ENCODE measurements at places on chromosomes 12 and 14. TPM values are rescaled to one million over a fixed set of nuclear protein-coding genes. Genes with fewer than 3 reads are reported as not detected.

GRCh38 chr14:73924337-73924736 is 25.6 kb downstream of the FAM161B start:
- DNase-seq: no peak

CDH24 gene
- total RNA-seq: 2.1 TPM

CLEC9A gene
- total RNA-seq: not detected

KRT2 gene
- not detected for total RNA-seq

- peak; percentile 50 for DNase-seq
These were observed 581 bp downstream of the PAPOLA start for GRCh38 chr14:96502621-96503305.

DNA sequence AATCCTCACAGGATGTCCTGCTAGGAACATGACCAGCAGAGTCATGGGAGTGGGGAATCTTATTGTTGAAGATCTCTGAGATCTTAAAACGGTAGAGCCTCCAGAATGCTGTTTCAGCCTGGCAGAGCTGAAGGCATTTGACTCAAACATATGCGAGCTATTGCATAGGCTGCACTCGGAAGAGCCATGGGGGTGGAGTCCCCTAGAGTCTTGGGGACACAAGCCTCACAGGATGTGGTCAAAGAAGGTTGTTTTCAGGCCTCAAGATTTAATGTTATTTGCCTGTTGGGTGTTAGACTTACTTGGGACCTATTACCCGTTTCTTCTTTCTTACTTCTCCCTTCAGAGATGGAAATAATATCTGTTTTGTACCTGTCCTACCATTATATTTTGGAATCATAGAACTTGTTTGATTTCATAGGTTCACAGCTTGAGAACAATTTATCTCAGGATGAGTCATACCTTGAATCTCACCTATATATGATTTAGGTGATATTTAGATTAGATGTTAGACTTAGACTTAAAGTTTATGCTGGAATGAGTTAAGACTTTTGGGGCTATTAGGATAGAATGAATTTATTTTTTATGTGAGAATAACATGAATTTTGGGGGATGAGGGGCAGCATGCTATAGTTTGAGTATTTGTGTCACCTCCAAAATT is 172.2 kb upstream of the ATP2B1 start:
- DNase-seq: no peak

DNA sequence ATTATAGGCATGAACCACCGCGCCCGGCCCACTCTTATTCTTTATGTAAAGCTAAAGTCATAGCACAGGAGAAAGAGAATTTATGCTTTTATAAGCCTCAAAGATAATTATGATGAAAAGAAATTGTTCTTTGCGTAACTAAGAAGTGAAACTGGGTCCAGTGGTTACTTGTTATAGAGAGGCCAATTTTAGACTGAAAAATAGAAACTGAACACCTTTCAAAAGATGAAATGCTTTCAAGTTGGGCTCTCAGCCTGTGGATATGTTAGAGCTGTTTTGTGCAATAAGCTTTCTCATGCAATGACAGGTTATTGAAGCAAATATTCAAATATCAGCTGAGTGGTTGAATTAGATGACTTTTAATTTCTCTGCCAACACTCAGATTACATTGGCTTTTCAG is 7.9 kb downstream of the TMEM253 start:
- no peak for DNase-seq

DNA sequence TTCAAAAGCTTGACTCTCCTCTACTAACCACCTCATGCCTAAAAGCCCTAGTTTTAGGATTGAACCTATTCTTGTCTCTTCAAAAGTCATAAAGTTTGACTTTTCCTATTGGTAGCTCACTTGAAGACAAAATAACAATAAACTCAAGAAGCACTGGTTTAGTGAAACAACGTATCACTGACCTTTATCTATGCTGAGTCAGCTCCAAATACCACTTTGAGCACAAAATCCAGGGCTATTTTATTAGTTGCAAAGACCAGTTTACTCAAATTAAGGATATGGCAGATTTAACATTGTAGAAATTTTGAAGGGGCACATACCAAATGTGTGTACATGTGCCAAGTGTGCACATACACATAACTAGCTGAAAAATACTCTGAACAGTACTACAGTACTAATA is 45.0 kb downstream of the PIK3C2G start:
- no peak for DNase-seq

DNA sequence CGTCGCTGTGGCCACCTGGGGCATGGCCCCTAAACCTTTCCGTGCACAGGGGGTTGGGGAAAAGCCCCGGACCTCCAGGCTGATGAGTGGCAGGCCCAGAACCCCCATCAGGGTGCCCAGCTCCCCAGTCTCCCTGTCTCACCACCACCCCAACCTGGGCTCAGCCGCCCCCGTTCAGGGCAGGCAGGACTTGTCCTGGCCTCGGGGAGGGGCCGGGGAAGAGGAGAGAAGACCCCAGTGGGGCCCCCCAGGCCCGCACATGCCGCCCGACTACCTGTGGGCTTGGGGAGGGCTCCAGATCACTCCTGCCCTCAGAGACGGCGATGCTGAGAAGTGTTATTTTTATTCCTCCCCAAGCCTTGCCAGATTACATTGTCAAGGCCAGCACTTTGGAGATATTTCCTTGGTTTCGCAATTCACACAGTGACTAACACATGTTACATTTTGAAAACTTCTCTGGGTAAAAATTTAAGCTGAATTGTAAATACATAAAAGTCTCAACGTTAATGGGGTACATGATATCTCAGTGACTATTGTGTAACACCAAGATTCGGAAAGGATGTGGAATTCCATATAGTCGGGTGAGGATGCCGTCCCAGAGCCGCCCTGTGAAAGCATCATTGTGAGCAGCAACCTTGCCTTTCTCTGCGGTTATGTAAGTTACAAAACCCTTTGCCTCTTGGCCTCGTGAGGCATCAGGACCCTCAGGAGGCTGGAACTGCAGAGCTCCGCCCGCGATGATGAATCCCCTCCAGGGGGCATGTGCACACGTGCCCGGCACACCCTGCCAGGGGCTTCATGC is 85.6 kb upstream of the DIO3 start:
- no peak for DNase-seq

DNA sequence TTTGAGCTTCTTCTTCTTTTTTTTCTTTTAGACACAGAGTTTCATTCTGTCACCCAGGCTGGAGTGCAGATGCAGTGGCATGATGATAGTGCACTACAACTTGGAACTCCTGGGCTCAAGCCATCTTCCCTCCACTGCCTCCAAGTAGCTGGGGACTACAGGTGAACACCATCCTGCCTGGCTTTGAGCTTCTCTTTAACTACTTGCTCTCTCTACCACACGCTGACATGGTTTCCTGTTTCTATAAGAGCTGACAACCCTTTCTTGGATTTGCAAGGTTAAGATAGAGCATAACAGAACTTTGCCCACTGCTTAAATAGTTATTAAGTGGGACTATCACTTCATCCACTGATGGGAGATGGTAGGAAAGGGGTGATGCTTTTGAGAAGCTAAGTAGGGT is 82.4 kb upstream of the SLC38A2 start:
- DNase-seq: no peak

LHX5 gene
- total RNA-seq: not detected

DNA sequence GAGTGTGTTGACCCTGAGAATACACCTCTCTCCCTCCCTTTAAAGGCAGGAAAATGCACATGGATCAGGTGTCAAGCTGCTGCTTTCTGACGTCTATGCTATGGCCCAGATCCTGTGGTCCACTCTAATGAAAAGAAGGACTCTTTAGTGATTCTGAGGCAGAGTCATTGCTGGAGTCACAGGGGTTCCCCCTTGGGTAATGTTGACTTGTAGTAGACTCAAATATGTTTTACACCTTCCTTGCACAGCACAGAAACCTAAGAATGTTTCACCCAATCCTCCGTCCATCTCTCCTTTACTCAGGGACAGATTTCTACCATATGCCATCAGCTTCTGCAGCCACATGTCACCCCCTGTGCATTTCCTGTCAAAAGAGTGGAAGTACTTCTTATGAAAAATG is 525.4 kb downstream of the TMEM121 start:
- DNase-seq: no peak

DNA sequence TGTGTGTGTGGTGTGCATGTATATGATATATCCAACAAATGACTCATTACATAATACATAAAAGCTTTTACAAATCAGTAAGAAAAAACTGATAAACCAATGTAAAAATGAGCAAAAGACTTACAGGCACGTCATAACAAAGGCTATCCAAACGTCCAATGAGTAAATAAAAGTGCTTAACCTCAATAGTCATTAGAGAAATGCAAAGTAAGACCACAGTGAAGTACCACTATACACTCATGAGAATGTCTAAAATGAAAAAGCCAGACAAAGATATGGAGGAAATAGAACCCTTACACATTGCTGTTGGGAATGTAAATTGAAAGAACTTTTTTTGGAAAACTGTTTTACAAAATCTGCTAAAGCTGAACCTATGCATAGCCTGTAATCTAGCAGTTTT is 7.8 kb downstream of the ABCD2 start:
- no peak for DNase-seq

DNA sequence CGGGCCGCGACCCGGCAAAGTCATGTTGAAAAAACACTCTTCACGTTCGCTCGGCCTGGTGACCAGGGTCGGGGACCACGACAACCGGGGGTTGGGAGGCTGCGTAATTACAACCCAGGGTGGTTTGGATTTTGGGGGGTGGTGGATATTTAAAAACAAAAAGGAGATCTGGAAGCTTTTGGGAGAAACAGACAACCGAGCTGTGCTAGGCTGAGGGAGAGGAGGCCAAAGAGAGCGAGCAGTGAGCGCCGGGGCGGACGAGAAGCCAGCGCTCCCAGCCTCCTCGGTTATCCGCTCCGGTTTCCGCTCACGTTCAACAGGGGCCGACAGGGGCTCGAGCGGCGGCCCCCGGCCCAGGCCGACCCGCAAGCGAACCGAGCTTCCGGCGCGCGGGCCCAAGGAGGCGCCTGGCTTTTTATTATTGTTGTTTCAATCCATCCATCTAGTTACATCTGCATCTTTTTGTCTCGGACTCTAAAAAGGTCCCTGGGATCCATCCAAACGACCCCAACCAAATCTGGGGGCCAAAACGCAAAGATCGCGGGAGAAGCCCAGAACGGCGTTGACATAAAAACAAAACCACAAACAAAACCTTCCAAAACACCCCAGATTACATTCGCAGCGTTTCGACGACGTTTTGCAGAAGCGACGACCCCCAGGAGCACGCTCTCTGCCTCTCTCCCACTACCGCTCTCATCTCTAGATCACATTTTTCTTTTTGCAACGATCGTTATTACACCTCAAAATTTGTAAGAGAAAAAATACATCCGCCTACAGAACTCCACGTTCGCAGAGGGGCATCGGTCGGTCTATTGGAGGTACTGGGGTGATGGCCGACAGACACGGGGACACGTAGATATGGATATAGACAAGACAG is 771 bp downstream of the OTX2 start:
- DNase-seq: no peak

DNA sequence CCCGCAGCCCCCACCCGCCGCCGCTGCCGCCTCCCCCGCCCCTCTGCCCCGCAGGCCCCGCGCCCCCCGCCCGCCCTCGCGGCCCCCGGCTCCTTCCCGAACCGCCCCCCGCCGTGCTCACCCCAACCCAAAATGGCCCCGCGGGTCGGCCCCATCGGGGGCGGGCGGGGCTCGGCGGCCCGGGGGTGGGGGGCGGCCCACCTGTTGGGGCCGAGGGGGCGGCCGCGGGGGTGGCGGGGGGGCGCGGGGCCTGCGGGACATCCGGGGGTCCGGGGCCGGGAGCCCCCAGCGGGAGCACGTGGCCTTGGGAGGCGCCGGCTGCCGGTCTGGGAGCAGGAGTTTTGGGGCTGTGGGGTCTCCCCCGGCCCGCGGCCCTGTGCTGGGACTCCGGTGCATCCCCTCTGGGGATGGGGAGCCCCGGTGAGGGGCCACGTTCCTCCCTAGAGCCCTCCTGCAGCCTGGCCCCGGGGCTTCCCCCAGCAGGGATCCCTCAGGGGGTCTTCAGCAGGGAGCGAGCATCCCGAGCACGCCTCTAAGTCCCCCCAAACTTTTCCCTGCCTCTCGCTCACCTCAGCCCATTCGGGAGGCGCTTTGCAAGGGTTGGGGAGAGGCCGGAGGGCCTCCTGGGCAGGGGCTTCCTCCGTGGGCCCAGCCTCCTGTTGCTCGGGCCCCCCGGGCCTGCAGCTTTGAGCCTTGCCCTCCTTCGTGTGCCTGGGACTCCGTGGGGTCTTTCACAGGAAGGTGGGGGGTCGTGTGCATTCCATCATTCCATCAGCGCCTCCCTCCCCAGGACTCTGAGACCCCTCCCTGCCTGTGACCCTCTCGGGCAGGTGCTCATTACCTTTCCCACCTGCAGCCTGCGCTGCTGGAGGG is 710 bp downstream of the MTA1 start:
- no peak for DNase-seq

DNA sequence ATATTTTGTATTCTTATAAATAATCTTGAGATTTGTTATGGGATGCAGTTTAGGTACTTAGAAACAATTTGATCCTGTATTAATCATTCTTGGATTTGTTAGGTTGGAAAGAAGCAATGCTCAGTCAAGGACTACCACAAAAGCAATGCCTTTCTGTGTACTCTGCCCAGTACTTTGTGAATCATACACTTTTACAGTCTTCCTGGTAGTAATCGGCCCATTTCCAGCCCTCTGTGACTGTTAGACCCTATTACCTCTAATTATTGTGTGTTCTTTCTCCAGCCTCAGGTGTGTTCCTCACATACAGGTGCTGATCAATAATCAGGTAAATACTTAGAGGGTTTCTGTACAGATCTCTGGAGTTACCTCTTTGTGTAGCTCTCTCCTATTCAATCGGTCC is 609.0 kb downstream of the KCNH5 start:
- no peak for DNase-seq

ZNF219 gene
- total RNA-seq: 44.9 TPM

DNA sequence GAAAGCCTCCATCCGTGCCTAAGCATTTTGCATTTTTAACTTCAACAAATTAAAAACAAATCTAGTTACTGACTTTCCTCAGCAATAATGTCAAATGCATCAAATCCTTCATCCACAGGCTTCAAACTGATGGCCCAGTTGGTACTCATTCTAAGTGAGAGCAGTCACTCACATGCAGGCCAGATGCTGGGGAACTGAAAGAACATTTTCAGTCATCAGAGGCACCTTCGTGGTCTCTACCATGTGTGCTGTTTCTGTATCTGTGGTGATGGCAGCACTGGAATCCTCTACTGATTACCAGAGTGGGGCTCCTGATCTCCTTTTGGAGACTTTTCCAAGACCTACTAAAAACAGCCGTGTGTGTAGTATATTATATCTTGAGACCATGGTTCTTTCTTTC is 145.2 kb downstream of the PRIMA1 start:
- DNase-seq: no peak

- no peak for DNase-seq
These were observed 161.9 kb downstream of the CRADD start for GRCh38 chr12:93839064-93839463.

PLEKHG7 gene
- total RNA-seq: not detected

HOXC12 gene
- not detected for total RNA-seq

DNA sequence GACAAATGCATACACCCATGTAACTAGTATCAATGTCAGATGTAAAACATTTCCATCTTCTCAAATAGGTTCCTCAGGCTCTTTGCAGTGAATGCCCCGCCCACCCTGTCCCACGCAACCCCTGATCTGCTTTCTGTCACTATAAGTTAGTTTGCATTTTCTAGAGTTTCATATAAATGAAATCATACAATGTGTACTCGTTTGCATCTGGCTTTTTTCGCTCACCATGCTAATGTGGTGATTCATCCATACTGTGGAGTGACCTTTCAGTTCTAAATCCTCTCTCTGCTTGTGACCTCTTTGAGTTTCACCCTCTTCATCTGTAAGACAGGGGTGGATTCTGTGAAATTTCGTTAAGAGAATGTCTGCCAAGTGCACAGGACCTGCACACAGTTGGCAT is 30.6 kb upstream of the MSI1 start:
- no peak for DNase-seq

- DNase-seq: no peak
These were observed 16.2 kb downstream of the SYNE3 start for GRCh38 chr14:95500201-95500681.

GRCh38 chr14:73634011-73634833 is 10.6 kb upstream of the DNAL1 start:
- peak; percentile 38 for DNase-seq

HEBP1 gene
- 65.4 TPM for total RNA-seq

All from left ventricle myocardium inferior (tissue), 1 donor.